ENCODE measurements at places on chromosomes 1 and 21.

DNA sequence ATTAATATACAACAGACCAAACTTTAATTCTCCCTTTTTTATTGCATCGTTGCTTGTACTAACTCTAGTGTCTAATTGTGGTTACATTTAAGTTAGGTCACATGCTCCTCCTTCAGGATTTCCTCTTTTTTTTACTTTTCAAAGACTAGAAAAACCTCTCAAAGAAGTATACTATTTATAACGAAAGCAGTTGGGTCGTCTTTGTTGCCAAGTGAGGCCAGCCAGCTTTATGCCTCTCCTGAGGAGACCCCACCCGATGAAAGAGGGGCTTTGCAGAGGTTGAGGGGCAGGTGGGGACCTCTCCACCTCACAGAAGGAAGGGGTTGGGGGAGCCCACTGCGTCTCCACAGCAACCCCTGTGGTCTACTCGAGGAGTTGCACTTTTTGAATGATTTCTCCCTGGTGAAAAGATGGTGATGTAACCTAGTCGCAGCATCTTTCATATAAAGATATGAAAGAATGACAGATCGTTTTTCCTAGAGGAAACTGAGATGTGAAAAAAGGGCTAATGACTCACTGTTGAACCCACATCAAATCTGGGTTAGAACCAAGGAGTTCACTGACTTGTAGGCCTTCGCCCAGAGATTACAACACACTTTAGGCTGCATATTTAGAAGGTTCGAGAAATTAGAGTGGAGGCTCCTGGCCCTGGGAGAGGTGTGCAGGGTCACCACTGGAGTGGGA, 6.4 kb downstream of the TGFB2 start:
- DNase-seq: no peak

DNA sequence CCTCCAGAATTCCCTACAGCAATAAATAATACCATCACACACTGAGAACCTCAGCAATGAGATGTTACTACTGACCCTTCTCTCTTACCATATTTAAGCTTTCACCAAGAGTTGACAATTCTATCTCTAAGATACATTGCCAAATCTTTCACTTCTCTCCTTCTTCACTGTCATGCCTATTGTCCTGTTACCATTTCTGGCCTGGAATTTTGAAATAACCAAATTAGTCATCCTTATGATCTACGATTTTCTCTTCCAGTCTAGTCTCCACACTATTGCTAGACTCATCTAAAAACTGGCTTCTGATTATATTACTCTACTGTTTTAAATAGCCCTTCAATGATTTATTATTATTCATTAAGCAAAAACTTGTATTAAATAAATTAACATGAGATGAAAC, 656.1 kb upstream of the ADGRL4 start:
- no peak for DNase-seq

DNA sequence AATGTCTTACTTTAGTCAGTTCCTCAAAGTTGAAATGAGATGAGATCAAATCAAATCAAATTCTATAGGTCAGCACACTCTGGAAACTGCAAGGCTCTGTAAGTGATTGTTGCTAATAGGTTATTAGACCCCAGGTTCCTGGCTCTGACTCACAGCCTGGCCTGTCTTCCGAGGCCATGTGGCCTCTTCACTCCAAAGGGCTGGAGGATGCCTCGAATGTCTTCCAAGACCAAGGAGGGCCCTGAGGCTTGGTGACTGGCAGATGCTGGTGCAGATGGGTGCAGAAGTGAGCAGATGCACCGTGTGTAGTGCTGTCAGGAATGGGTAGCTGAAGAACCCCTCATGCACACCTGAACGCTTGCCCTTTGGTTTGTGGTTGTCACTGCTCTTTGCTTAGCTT, 113.4 kb downstream of the MAB21L3 start:
- no peak for DNase-seq

- DNase-seq: no peak
These were observed 37.1 kb downstream of the TRAPPC10 start for GRCh38 chr21:44049182-44049581.

DNA sequence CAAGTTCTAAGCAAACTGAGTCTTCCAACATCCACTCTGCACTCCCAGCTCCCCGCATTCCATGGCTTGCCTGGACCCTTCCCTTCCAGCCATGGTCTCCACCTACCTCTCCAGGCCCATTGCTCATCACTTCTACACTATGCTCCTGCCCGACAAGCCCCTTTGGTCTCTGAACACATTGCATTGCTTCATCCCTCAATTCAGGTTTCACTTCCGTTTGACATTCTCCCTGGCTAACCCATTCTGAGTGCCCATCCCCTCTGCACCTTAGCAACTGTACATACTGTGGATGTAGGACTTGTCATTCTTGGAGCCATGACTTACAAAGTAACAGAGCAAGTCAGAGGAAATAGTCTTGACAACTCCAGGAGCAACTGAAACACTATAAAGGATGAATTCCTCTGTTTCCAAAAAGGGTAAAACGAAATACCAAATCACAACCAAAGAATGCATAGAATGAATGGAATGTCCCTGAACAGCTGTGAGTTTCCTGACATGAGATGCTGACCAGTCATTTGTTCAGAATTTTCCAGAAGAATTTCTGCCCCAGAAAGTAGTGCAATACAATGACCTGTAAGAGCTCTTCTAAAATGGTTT, 66.7 kb downstream of the KCNJ6 start:
- DNase-seq: no peak

DNA sequence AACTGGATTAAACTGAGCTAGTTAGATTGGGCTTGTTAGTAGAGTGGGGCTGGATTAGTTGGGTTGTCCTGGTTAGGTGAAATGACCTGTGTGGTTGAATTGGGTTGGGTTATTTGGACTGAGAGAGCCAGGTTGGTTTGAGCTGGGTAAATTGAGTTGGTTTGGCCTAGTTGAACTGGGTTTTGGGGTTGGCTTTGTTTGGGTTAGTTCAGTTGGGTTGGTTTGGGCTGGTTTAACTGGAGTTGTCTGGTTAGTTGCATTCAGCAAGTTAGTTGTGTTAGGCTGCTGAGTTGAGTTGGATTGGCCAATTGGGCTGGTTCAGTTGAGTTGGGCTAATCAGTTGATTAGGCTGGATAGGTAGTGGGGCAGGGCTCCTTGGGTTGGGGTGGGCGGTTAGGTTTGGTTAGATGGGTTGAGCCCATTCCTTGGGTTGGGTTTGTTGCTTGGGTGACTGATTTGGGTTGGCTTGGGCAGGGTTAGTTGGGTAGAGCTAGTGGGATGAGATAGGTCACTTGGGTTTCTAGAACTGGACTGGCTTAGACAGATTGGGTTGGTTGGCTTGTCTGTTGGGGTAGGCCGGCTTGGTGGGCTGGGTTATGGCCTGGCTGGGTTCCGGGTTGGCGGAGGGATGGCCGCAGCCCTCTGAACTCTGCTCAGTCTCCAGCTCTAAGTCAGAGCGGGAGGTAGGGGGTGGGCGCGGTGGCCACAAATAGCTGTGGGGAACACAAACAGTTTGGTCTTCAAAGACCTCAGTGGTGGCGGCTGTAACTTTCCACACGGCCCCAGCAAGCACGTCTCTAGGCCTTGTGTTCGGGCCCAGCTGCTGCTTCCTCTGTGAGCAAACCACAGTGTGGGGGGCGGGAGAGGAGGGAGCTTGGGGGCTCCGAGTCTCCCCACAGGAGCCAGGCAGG, 67.2 kb upstream of the RUNX3 start:
- DNase-seq: no peak

DNA sequence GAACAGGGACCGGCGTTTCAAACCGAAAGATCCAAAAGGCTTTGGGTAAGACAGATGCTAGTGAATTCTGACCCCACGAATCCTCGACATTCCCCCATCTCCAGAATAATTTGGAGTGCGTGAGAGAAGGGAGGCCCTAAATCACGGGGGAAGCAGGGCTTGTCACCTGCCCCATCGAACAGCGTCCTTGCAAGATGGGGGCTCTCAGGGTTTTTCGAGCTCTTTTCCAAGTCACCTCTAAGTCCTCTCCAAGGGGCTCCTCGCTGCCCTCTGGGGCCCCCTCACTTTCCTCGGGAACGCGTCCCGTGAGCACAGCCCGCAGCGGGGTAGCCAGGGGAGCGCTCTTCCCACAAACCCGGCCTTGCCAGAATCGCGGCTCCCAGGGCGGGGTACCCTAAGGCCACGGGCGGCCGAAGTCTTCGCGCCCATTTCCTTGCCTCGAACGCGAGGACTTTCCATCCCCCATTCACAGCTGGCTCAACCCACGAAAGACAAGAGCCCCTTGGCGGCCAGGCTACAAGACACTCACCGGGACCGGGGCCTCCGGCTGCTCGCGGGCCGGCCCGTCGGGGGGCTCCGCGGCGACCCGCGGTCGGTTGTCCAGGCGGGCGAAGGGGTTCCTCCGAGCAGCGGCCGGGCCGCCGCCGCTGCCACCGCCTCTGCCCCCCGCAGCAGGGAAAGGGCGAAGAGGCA, 546 bp downstream of the DONSON start:
- peak; percentile 56 for DNase-seq

- no peak for DNase-seq
These were observed 20.0 kb downstream of the IL6R start for GRCh38 chr1:154425172-154425571.

GRCh38 chr1:30085811-30086770, 637.3 kb downstream of the MATN1 start:
- peak; percentile 68 for DNase-seq

DNA sequence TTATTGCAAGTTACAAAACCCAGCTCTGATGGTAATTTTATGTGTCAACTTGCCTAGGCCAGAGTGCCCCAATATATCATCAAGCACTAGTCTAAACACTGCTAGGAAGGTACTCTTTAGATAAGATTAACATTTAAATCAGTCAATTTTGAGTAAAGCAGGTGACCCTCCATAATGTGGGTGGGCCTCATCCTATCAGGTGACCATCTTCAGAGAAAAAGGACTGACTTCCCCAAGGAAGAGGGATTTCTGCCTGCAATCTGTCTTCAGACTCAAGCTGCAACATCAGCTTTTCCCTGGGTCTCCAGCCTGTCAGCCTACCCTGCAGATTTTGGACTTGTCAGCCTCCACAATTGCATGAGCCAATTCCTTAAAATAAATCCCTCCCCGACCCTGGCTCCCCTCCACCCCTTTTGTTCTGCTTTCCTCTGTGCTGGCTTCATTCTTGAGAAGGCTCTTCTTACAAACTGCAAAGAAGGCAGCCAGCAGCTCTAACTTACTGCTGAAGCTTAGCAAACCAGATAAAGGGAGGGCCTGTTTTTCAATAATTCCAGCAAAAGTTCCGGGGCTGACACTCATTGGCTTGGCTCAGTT, 56.4 kb upstream of the RUNX3 start:
- DNase-seq: peak; percentile 57

- DNase-seq: no peak
These were observed 30.6 kb upstream of the KDM4A start for GRCh38 chr1:43619314-43619790.

DNA sequence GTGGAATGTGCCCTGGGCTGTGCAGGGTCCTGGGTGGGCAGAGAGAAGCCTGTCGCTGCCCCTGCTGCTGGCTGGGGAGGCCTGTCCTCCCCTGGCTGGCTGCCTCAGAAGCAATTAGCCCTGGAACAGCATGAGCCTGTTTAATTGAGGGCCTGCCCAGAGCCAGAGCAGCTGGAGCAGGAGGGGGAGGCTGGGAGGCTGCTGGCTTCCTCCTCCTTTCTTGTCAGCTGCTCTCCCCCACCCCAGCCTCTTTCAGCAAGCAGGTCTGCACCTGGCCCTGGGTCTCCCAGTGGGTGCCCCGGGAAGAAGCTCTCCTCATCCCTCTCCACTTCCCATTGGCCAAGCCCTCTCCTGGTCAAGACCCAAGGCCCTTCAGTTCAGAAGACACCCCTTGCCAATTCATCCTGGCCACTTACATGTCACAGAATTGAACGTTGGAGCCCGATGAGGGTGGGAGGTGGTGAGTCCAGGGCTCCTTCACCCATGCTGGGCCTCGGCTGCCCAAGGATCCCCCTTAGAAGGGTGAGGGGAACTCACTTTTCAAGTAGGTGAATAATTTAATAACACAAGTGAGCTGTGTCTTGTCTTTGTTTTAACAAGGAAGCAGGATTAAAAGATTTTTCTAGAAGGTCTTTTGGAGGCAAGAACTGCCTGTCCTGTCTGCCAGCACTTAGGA, 13.2 kb downstream of the AMPD2 start:
- no peak for DNase-seq

DNA sequence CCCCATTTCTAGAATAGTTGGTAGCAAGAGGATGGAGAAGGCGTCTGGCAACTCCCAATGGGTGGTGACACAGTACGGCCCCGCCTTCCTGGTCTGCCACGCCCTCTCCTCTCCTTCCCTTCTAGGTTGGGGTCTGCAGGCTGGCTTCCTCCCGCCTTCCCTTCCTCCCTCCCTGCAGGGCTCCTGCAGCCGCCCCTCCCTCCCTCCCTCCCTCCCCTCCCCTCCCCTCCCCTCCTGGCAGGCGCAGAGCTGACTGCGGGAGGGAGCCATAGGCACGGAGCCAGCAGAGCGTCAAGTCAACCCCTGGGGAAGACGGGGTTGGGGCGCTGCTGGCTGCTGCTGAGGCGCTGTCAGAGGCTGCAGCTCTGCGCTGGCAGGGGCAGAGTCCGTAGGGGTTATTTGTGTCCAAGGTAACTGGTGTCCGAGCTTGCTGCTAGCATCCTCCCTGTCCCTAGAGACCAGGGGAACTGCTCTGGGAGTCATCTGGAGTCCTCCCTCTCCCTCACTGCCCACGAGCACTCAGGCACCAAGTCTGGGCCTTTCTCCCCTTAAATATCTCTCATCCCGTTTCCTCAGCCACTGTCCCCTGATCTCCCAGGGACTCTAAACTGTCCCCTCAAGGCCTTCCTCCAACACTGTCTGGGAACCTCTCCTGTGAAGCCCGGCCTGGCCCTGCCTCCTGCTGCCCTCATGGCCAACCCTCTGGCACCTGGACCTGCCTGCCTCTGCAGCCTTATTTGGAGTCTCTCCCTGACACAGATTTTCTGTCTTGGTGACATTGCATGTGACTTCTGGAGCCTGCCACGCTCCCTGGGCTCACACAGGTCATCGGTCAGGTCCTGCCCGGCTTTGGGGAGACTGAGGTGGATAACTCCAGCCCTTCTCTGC, 57.4 kb upstream of the ACOT11 start:
- DNase-seq: peak; percentile 42

- no peak for DNase-seq
These were observed 197.5 kb downstream of the BRINP2 start for GRCh38 chr1:177368255-177368654.

- DNase-seq: no peak
These were observed 434.8 kb downstream of the CAMTA1 start for GRCh38 chr1:7220007-7220406.

DNA sequence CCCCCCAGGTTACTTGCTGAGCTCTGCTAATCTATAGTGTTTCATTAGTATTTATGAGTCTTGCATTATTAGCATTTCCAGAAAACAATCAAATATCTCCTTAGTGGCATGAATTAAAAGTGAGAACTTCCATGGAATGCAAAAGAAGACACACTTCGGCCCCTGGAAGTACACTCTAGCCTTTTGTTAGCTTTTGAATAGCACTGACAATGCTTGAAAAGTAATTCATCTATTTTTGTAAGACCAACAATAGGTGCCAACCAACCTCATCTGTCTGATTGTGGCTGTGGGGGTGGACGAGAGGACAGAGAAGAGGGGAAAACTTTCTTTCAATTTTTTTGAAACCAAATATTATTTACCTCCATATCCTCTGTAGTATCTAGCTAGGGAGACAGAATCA, 27.8 kb downstream of the KIAA0040 start:
- DNase-seq: no peak
